Omental fat pad (tissue), 4 donors: ENCODE measurements at places on chromosomes 4 and X.

DNA sequence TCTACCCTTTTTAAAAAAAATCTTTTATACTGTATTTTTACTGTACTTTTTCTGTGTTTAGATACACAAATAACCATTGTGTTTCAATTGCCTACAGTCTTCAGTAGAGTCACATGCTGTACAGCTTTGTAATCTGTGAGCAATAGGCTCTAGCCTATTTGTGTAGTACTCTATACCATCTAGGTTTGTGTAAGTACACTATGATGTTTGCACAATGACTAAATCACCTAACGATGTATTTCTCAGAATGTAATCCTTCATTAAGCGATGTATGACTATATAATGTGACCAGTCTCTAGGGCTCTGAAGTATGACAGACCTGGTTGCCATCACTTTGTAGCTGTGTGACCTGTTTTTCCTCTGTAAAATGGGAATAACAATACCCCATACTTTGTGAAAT, 14.2 kb upstream of the DCAF4L1 start:
- DNase-seq, result no peak

DNA sequence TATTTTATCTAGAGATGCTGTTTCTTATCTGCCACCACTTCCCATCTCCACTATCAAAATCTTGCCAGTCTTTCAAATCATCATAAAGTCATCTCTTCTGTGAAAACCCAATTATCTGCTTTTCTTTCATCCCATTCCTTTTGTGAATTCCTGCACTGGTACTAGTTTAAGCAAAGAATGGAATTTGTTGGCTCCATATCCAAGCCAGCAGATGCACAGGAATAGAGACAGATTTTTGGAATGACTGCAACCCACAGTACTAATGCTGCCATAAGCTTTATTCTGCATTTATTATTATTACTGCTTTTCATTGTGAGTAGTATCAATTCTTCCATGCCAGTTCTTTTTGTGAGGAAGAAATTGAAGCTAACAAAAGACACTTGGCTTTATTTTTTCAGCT, 616.7 kb downstream of the RAPGEF2 start:
- no peak for DNase-seq

GRCh38 chr4:39970671-39971640, 6.8 kb downstream of the PDS5A start:
- no peak for DNase-seq

DNA sequence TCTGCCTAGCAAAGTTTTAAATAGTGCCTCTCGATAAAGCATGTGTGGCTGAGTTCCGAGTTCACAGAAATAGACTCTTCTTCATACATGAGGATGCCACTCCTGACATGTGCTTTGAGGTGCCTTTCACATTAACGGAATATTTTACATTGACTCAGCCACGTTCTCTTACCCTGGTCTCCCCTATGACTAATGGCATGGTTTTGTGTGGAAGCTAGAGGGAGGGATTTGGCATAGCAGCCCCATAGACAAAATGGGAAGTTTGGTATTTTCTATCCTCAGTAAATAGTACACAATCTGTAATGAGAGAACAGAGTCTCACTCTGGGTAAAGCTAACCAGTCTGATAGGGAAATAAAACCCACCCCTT, 68.9 kb downstream of the PCDH19 start:
- DNase-seq, result no peak

- no peak for DNase-seq
These were observed 3.1 kb downstream of the MID1IP1 start for GRCh38 chrX:38804432-38804681.

DNA sequence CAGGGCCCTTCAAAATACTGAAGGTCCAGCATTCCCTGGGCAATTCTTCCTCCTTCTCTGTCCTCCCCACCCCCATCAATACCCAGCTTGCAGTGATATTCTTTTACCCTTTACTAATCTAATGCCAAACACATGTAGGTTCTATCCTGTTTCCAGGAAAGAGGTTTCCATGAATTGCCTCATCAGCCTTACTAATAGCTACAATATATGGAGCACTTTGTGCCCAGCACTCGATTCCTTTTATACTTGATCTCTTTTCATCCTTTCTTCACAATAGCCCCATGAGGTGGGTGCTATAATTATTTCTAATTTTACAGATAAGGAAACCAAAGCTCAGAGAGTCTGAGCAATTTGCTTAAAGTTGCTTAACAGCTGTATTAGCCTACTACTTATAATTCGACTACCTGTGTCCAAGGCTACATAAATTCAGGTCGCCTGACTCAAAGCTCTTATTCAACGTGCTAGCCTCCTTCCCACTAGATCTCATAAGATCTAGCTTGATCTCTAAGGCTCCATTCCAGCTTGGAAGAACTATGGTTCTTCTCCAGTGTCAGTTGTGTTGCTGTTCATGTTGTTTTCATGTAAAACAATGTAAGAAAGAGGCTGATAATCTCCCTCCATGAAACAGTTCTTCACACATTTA, 229.6 kb upstream of the PGRMC2 start:
- no peak for DNase-seq

- no peak for DNase-seq
These were observed 9.2 kb downstream of the PDE6B start for GRCh38 chr4:634599-634985.

GRCh38 chr4:28225050-28225449, 1364.4 kb downstream of the STIM2 start:
- DNase-seq, result no peak

DNA sequence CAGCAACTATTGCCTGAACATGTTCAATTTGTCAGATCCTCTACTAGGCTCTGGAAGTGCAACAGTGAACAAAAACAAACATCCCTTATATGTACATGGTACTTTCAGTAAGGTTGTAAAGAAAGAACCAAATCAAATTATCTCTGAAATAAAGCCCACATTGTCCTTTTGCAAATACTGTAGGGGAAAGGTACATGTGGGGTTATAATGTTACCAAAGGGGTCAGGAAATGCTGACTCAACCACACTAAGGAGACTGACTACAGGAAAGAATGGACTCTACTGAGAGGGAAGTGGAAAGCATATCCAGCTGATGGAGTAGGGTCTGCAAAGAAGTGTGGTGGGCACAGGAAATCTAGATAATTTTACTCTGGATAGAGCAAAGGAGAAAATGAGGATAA, 61.5 kb downstream of the PCDH18 start:
- DNase-seq, result no peak

- DNase-seq, result no peak
These were observed 139.4 kb upstream of the BOD1L1 start for GRCh38 chr4:13766761-13767540.

DNA sequence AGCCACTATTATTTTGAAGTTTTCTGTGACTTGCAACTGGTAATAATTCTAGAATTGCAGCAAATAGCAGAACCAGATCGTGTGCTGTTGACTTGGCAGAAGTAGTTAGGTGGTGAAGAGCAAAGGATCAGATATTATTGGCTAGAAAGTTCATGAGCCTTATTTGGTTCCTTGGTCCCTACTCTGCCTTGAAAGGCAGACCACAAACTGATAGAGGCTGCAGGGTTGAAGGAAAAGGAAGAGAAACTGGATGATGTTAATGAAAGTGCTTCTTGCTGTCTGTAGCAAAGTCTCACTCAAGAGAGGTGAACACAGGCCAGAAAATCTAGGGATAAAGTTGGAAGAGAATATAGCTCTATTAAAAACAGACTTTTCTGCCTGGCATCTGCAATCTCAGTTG, 41.2 kb upstream of the RNF150 start:
- DNase-seq, result no peak

DNA sequence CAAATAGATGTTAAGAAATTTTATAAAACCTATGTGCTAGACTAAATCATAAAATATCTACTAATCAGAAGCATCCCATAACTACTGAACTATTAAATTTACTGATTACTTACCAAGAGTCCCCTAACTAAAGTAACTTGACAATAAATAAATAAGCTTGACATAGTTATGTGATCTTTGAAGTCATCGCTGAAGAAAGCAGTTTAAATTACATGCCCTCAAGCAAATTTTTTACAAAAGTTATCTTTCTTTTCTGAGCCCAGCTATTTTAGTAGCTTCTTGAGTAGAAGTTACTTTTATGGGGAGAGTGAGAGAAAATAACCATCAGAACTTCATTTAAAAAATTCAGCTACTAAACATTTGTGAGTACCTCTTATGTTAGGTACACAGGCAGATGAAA, 150.9 kb upstream of the FAM241A start:
- DNase-seq, result no peak

GRCh38 chr4:118915468-118915867, 26.8 kb downstream of the SYNPO2 start:
- no peak for DNase-seq

- no peak for DNase-seq
These were observed 103.6 kb downstream of the AREG start for GRCh38 chr4:74548561-74548960.

DNA sequence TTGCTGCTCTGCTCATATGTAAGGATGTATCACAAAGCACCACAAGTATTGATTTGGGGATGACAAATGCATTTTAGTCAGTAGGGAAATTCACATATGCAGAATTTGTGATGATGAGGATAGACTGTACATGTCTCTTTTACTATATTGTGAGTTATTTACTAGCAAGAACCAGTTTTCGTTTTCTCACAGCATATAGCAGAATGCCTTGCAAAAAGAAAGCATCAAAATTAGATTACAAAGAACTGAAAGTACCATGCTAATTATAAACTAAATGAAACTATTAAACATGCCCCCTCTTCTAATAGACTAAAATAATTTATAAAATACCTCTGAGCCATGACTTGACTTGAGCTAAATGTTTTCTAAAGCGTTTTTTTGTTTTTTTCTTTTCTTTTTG, 20.1 kb downstream of the TNIP3 start:
- no peak for DNase-seq

DNA sequence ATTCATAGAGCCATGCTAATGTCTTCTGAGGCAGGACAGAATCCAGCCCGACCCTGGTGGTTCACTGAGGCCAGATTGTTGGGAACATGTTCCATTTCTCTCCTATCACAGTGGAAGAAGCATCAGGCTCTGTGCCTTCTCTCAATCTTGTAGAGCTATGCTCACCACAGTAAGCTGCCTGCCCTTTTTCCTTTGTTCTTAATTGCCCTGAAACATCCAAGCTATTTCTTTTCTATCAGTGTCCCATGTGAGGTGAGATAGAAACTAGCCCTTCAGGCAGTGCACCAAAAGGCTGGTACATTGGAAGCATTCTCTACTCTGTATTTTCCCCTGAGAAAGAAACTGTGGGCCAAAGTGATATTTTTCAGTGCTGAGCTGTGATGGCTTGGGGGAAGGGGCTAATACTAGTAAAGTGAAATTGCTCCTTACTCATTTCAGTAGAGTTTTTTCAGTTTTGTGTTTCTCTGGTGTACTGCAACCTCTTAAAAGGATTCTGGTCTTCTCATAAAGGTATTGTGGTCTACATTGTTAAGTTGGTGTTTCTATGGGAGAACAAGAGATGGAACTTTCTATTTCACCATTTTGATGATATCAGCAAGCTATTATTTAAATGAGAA, 611.2 kb downstream of the RPA4 start:
- no peak for DNase-seq

DNA sequence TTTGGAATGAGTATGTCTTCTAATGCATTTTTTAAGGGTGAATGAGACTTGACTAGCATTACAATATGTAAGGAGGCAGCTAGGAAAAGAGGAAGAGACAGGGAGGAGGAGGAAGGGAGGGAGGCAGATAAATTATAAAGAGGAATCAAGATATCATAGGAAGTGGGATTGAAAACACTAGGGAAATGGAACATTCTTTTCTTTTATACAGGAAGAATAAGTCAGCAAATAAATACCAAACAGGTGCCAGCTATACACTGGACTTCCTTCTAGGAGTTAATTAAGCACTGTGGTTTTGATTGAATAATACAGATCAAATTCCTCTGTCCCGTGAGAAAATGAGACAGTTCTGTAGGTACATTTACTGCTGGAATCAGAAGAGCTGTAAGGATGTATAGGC, 78.6 kb downstream of the PACRGL start:
- DNase-seq, result no peak

DNA sequence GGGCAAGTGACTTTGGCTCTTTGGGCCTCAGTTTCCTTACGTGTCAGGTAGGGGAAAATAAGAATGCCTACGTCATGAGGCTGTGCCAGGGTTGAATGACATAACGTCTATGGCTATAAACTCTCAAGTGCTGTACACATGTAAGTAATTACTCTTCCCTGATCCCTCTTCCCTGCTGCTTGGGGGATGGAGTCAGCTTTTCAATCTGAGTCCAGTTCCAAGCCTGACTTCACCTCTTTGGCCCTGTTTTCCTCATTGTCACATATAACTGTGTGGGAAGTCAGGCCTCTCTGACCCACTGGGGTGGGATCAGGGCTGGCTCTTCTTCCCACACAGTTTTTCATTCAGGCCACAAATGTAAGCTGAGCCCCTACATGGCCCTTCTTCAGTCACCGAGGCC, 11.4 kb upstream of the CITED1 start:
- no peak for DNase-seq

GRCh38 chr4:113973345-113973744, 6.1 kb downstream of the ARSJ start:
- no peak for DNase-seq

DNA sequence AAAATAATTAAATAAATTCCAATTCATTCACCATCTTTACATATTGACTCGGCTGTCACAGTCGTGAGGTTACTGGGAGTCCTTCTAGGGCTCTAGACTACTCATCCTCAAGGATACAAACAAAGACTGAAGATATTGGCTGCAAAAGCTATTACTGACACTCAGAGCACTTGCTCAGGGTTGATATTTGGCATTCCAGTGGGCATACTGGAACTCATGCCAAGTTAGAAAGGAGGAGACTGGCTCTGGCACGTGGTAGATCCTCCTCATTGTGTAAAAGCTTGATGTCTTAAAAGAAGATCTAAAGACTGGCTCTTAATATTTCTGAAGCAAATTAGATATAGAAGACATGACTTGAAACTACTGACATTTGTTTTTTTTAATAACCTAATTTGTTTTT, 172.7 kb downstream of the GPM6A start:
- DNase-seq, result no peak

DNA sequence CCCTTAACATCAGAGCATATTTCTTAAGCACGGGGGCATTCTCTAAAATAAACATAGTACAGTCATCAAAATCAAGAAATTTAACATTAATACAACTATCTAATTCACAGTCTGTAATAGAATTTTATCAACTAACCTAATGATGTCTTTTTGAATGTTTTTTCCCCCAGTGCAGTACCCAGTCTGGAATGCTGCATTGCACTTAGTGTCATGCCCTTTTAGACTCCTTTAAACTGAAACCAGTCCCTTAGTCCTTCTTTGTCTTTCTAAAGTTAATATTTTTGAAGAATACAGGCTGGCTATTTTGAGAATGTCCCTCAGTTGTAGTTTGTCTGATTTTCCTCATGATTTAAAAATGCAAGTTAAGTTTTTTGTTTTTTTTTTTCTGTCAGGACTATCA, 9.5 kb downstream of the ENPEP start:
- no peak for DNase-seq

DNA sequence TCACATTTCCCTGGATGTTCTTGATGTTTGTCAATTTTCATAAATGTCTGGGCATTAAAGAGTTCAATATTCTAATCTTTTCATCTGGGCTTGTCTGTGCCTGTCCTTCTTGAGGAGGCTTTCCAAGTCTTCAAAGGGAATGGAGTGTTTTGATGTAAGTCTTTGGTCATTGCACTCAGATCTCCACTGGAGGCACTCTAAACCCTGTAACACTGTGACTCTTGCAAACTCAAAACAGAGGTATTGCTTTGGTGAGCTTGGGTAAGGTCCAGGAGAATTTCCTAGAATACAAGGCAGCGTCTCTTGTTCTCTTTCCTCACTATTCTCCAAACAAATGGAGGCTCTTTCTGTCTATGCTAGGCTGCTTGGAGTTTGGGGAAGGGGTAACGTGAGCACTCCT, 1118.1 kb upstream of the PABPC4L start:
- DNase-seq, result no peak
